MV-4-11 (cell line): ENCODE measurements at places on chromosomes 13 and 19.

GRCh38 chr19:46192992-46193650 lies 36.4 kb upstream of the IGFL1 start:
- peak; percentile 96 for DNase-seq

- no peak for DNase-seq
These were observed 83.3 kb downstream of the ERCC5 start for GRCh38 chr13:102928941-102929675.

DNA sequence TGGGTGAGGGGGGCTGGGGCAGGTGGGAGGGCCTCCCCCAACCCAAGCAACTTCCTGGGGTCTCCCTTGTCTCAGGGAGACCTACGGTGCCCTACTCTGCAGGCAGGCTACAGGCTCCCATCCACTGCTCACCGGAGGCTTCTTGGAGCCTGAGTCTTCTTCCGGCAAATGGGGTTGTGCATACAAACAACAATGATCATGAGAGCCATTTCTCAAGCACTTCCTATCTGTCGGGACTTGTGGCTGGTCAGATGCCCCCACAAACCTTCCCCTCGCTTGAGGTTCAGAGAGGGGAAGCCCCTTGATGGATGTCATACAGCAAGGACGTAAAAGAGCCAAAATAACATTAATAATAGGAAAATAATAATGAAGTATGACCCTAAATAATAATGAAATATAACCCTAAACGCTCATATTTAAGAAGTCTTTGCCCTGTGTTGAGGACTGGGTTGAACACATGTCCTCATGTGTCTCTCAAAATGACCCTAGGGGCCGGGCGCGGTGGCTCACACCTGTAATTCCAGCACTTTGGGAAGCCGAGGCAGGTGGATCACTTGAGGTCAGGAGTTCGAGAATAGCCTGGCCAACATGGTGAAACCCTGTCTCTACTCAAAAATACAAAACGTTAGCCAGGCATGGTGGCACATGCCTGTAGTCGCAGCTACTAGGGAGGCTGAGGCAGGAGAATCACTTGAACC lies 727 bp downstream of the CD37 start:
- DNase-seq, result peak; percentile 27

DNA sequence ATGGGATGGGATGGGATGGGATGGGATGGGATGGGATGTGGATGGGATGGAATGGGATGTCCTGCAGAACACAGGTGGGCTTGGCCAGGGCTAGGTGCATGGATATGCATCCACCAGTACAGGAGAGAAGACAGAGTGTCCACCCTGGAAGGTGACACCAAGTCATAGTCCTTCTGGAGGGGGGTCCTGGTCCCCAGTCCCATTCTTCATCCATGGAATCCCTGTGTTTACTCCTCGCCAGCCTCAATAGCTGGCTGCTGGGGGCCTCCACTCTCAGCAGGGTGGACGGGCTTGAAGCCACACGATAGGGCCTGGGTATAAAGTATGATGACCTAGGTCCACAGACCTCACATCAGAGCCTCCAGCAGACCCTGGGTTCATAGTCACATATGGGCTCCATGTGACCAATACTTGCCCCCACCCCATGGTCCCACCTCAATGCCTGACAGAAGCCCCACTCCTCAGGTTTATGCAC lies 40.1 kb downstream of the RFX2 start:
- DNase-seq, result no peak

- no peak for DNase-seq
These were observed 295.8 kb downstream of the COG6 start for GRCh38 chr13:39951301-39951700.

GRCh38 chr19:56477429-56478338 lies 539 bp upstream of the ZNF667 start:
- DNase-seq, result no peak
